Glomerular endothelial cell (primary cell): ENCODE measurements at places on chromosomes 2 and 18.

DNA sequence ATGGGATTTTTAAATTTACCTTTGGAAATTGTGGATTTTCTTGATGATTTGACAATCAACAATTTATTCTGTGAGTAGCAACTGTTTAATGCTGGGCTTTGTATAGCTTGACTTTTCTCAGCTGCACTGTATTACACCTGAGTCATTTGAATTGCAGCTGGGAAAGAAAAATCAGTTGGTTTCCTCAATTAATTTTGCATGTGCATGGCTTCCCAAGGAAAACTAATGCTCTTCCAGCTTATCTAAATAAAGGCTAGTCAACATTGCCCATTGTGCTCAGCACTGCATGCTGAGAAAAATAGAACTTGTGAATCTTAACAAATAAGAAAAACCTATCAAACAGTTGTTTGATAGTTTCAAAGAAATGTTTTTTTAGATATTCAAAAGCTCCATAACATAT lies 268.3 kb upstream of the CDH20 start:
- no peak for DNase-seq

- DNase-seq: no peak
Observed at GRCh38 chr2:224098481-224099230, 59.6 kb upstream of the SERPINE2 start.

- no peak for DNase-seq
Observed at GRCh38 chr2:57759131-57759530, 287.5 kb upstream of the VRK2 start.

DNA sequence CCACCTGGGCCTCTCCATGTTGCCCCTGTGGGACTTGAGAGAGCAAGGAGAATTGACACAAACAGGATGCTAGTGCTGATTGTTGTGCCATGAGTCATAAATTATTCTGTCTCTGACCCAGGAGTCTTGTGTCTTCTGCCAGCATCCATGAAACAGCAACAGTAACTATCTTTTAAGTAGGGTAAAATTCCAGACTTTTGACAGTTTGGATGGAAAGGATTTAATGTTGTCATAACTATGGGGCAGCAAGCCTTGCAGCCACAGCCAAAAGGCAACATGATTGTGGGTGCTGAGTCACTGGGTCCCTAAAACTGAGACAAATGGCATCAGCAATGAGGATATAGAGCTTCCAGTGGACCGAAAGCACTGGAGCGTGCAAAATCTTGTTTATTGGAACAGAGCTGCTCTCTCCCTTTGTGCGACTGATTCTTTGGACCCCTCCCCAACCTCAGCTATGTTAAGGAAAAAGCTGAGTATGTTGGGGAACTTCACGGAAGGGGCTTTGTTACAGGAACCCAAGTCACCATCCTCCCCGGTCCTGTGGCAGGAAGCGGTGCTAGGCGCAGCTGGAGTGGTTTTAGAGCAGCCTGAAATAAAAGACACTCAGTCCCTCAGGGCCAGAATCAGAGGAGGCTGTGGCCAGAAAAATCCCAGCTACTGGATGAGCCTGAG lies 9.6 kb upstream of the ITPRIPL1 start:
- no peak for DNase-seq

DNA sequence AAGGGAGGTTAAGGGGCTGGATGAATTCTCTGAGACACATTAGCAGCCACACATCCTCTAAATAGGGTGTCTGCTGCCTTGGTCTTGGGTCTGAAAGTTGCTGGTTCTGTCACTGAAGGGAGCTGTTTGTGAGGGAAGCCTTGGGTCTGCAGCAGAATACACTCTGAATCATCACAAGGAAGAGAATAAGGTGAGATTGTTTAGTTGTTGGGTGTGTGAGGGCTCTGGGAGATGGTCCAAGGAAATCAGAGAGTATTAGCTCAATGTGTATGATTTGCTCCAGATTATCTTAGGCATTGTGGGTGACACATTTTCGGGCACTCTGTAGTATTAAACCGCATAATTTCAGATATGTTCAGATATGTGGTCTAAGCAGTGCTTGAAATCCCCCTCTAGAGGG lies 548.5 kb downstream of the SLC4A3 start:
- no peak for DNase-seq

DNA sequence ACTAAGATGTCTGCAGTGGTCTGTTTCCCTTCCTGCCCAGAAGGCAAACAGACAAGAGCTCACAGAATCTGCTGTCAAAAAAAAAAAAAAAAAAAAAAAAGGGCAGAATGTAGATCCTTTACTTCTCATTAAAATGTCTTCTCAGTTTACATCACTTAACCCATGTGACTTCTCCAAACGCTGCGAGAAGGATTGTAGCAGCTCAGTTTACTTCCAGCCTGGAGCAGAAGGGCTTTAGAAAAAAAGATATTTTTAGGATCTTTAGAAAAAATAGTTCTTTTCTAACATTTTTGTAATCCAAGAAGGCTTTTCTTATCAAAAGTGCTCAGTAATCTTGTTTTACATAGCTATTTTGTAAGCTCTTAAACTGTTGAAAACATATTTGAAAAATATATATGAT lies 425.4 kb downstream of the CNTNAP5 start:
- DNase-seq: no peak

DNA sequence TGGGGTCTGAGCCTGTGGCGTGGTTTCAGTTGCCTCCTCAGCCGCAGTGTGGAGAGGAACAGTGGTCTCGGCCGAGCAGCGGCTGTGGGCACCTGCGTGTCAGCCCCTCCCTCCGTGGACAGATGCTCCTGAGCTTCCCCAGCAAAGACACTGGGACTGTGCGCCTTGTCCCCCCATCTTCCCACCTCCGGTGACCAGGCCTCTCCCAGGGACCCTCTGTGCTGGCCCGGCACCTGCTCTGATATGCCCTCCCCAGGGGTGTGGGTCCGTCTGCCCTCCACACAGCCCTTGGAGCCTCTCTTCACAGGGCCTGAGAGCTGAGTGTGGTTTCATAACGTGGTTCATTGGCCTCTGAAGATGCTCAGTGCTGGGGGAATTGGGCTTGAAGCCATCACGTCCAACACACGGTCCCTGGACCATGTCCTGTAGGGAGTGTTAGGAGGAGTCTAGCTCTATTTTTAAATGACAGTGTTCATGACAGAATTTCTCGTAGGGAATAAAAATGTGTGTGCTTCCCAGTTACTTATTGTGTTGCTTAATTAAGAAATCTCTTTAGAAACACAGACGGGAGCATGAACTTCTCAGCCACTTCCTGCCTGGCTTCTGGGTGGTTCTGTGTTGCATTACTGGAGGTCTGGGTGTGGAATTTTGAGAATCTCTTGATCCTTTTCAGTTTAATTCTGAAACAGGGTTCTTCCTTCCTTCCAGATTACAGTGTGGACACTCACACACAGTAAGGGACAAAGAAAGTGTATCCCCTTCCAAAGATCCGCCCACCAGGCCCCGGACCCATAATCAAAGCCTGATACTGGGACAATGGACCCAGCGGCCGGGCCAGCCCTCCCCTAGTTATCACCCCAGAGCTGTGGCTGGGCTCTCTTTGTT lies 110.7 kb downstream of the NFATC1 start:
- DNase-seq: no peak

GRCh38 chr2:10992023-10992791 lies 80.5 kb downstream of the KCNF1 start:
- DNase-seq: no peak

GRCh38 chr2:42775186-42775585 lies 11.3 kb upstream of the OXER1 start:
- no peak for DNase-seq

- no peak for DNase-seq
Observed at GRCh38 chr2:148568597-148568996, 76.0 kb upstream of the EPC2 start.

GRCh38 chr2:44942304-44943030 lies 965 bp downstream of the SIX3 start:
- no peak for DNase-seq

DNA sequence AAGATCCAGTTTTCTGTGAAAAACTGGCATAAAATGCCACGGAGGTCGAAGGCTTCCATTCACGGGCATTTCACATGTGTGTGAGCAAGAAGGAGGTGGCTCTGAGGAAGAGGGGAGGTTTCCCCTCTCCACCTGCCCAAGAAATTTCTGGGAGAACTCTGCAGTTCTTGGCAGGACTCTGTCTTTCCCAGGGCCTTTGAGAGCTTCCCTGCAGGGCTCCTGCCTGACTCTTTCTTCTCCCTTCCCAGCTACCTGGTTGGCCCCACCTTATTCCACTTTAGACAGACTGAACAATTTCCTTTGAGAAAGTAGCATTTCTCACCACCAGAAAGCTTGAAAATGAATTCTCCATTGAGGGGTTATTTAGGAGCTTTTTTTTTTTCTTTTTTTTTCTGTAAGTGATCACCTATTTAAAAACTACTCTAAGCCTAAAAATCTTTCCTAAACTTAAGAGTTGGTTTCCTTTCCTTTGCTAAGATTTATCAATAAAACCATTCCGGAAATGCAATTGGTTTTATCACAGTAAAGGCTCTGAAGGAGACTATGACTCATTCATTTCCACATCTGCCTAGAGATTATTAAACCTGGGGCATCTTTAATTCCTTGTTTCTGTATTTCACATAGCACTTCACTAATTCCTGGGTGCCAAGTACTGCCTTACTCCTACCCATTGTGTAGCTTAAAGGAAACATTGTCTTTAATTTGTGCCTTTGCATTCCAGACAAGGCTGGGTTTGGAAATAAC lies 59.3 kb downstream of the UNC80 start:
- no peak for DNase-seq

DNA sequence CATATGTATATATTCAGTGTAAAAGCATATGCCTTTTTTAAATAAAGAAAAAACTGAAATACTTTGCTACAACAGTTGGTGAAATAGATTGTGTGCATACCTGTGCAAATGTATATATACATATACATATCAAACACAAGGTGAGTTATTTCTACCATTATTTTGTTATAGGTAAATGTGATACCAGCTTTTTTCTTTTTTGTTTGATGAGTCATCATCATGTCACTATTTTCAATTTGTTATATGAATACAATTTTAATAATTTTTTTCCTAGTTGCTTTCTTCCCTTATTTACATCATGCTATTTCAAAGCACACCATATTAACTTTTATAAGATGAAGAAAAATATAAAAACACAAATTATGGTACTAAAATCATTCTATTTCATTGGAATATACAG lies 87.0 kb upstream of the STK17B start:
- no peak for DNase-seq

GRCh38 chr18:52288403-52289004 lies 51.5 kb upstream of the DCC start:
- no peak for DNase-seq

- no peak for DNase-seq
Observed at GRCh38 chr18:11383381-11383780, 226.0 kb upstream of the SLC35G4 start.

GRCh38 chr2:112869258-112869842 lies 32.8 kb upstream of the IL1B start:
- peak; percentile 7 for DNase-seq

GRCh38 chr2:234980451-234981187 lies 28.8 kb downstream of the SH3BP4 start:
- DNase-seq: no peak

DNA sequence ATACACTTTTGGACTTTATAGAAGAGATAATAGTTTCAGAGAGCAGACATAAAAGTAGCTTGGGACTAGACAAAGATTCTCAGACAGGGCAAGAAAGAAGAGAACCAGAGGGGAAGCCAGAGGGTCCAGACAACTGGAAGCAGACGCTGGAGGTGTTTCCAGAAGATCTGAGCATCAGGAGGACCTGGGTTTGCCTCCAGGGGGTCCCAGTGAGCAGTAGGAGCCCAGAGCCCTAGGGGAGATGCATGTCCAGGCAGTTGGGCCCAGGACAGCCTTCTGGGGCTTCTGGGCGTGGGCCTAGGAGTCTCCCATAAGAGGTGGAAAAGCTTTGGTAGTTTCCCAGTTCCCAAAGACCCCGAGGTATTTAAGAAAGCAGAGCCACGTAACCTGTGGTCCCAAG lies 251.2 kb upstream of the ID2 start:
- DNase-seq: no peak

DNA sequence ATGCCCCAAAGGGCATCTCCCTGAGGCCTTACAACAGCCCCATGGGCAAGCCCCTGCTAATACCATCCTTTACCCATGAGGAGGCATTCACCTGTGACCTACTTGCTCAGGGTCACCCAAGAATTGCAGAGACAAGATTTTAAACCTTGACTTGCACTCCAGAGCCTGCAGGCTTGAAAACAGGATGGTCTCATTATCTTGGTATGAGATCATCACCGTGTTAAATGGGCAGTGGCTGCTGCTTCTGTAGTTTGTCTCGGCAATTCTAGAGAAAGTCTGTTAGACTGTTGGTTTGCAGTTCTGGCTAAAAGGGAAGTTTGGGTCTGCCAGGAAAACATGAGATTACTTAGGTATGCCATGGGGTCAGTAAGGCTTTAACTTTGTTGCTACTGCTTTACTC lies 698.9 kb downstream of the GALR1 start:
- no peak for DNase-seq

GRCh38 chr18:23357996-23358594 lies 95.0 kb upstream of the RIOK3 start:
- no peak for DNase-seq

- DNase-seq: no peak
Observed at GRCh38 chr2:170396799-170397459, 219.0 kb downstream of the MYO3B start.

GRCh38 chr2:20925265-20925889 lies 102.5 kb upstream of the LDAH start:
- no peak for DNase-seq

- DNase-seq: no peak
Observed at GRCh38 chr2:121634354-121635307, 14.6 kb downstream of the CLASP1 start.

GRCh38 chr2:152242787-152243472 lies 67.4 kb upstream of the STAM2 start:
- no peak for DNase-seq

- peak; percentile 23 for DNase-seq
Observed at GRCh38 chr2:219029829-219030165, 11.5 kb downstream of the CFAP65 start.

GRCh38 chr2:194077366-194077765 lies 1579.7 kb upstream of the SLC39A10 start:
- no peak for DNase-seq

- DNase-seq: no peak
Observed at GRCh38 chr2:45575881-45576280, 35.2 kb downstream of the SRBD1 start.

DNA sequence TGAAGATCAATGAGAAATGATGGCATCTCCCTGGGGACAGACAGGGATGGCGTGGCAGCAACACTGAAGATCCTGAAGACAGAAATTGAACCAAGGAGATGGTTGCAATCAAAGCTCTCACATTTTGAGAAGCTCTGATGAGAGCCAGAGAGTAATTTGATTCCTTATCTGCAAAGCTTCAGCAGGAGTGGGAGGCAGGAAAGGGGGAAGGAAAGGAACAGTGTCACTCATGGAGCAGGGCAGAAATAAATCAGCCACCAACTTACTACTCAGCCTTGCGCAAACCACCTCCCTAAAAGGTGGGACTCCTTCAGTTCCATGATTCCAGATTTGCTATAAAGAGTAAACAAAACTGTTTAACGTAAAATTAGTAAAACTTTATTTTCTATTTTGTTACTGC lies 119.2 kb downstream of the CACNB4 start:
- DNase-seq: no peak

- no peak for DNase-seq
Observed at GRCh38 chr2:237731663-237732062, 66.9 kb upstream of the RBM44 start.
